ENCODE measurements at places on chromosomes 3 and 15.

DNA sequence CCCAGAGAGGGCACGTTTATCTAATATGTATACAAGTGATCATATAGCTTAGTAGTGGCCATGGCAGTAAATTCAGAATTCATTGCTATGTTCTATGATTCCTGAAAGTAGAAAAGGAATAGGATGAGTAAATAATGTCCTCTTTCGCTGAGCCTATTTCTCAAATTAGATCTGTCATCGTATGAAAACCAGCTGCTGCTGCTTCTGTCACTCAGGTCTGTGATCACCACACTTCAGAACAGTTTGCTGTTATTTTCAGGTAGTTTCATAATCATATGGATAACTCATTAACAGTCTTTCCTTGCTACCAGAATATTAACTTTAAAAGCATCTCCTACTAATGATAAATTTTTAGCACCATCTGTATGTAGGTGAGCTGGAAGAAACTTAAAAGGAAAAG, 289.1 kb upstream of the AZI2 start:
- DNase-seq = no peak

- no peak for DNase-seq
Observed at GRCh38 chr3:129312671-129313414, 34.2 kb downstream of the HMCES start.

- no peak for DNase-seq
Observed at GRCh38 chr3:31027191-31027761, 132.8 kb upstream of the GADL1 start.

GRCh38 chr3:161600173-161600572, 103.6 kb downstream of the OTOL1 start:
- no peak for DNase-seq

- DNase-seq = no peak
Observed at GRCh38 chr15:50675535-50676144, 11.0 kb downstream of the TRPM7 start.

- DNase-seq = no peak
Observed at GRCh38 chr3:49644684-49645083, 29.5 kb upstream of the APEH start.

DNA sequence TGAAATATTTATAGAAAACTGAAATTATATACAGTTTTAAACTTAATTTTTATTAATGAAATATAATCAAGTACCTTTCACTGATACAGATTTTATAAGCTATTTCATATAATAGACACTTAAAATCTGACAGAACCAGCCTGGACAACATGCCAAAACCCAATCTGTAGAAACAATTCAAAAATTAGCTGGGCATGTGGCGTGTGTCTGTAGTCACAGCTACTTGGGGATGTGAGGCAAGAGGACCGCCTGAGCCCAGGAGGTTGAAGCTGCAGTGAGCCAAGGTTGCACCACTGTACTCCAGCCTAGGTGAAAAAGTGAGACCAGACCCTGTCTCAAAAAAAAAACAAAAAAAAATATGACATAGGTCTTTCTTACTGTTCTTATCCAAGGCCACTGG, 238.3 kb upstream of the MANF start:
- no peak for DNase-seq

- DNase-seq = no peak
Observed at GRCh38 chr15:65945616-65946015, 76.3 kb downstream of the RAB11A start.

- no peak for DNase-seq
Observed at GRCh38 chr3:53545996-53546359, 51.6 kb downstream of the CACNA1D start.

DNA sequence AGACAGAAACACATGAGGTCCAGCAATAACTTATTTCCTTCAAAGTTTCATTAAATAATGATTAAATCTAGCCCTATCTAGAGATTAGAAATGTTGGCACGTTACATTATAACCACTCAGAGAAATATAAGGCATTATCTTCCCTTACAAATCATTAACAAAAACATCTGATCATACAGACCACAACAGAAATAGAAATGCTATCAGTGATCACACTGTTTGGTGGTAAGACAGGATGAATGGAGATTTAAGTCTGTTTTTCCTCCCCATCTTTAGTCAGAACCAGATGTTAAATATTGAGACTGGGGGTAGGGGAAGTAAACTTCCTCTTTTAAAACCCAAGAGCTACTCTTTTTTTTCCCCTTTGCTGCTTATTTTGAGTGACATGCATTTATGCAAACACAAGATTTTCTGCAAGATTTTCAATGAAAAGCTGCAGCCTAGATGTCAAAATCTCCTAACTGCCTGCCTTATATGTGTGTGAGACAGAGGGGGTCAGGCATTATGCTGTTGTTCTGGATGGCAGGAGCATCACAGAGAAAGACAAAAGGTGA, 70.4 kb downstream of the CBLB start:
- DNase-seq = no peak

DNA sequence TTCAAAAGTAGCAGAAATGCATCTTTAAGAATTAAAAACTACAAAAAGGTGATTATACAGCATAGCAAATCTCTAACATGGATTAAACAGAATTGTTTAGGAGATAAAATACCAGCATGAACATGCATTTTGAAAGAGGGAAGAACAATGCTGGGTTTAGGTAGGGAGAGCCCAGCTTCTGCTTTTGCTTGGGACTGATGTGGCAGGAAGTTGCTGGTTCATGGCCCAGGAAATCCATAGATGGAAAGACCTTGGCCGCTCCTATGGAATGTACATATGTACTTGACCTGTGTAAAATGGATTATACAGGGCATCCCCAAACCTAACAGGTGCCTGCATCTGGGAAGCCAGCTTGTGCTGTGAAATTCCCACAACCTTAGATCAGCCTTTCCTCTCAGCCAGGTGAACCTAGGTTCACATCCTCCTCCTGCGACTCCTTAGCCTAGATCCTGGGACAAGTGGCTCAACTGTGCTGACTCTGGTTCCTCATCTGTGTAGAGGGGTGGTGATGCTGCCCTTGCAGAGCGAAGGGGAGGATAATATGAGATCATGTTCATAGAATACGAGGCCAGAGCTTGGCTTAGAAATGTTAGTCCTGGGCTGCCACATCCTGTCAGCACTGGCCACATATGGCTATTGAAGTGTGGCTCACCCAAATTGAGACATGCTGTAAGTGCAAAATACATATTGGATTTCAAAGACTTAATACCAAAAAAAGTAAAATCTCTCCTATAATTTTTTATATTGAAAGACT, 47.0 kb upstream of the PLXNA1 start:
- DNase-seq = no peak

DNA sequence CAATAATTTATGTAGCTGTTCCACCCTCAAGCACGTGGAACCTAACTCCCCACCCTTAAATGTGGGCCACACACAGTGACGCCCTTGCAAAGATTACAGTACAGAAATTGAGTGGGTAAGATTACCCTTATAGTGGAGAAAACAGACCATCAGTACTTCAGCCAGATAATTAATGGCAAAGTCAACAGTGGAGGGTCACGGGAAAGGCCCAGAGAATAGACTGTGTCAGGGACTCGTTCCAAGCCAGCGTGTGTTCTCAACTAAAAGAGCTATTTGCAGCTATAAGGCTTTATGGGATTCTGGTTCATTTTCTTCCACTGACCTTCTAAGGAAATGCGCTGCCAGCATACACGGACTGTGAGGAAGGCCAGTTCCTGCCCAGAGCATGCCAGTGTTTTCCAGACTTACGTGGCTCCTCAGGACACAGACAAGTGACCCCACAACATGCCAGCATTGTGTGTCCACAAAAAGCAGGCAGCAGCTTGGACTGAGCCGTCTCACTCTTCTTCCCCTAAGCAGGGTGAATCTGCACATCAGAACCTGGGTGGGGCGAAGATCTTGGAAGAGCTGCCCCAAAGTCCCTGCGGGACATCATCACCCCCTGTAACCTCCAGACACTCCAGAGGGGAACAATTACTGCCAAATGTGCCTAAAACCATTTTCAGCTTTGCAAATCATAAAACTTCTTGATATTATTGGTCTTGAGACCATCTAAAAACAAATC, 428.5 kb downstream of the OCA2 start:
- DNase-seq = no peak

GRCh38 chr3:166209701-166210100, 372.5 kb upstream of the BCHE start:
- DNase-seq = no peak

GRCh38 chr15:88012688-88013087, 243.9 kb downstream of the NTRK3 start:
- DNase-seq = no peak

- no peak for DNase-seq
Observed at GRCh38 chr3:188567478-188568195, 413.7 kb downstream of the LPP start.

- DNase-seq = no peak
Observed at GRCh38 chr3:177484926-177485325, 287.6 kb upstream of the TBL1XR1 start.

GRCh38 chr3:6542795-6543194, 318.1 kb upstream of the GRM7 start:
- DNase-seq = no peak

DNA sequence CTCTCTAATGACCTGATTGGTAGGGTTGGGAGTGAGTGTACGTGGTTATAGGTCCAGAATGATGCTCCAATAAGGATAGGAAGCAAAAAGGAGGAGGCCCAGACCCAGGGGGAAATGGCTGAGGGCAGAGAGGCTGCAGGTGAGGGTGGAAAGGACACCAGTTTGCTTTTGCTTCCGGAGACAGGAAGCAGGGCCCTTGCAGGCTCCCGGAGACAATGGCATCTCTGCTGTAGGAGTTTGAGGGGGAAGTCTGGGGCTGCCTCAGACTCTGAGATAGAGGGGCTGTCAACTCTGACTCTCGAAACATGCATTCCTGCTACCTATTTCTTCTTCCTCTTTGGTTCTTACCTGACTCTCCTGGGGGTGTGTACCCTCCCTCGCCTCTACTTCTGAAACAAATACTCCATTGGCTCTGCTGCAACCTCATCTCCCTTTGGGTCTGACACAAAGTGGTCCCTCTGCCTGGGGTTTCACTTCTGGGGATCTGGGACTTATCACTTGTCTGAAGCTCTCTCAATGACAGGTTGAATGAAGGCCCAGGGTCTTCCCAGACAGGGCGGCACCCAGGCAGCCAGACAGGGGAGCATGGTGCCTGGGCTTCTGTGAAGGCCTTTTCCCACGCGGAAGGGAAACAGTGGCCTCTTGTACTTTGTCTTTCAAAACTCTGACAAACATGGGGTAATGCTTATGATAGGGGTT, 61.5 kb downstream of the CHRD start:
- no peak for DNase-seq

- no peak for DNase-seq
Observed at GRCh38 chr15:31328428-31328968, 1.9 kb downstream of the KLF13 start.

- no peak for DNase-seq
Observed at GRCh38 chr3:24287755-24288450, 206.7 kb downstream of the THRB start.

DNA sequence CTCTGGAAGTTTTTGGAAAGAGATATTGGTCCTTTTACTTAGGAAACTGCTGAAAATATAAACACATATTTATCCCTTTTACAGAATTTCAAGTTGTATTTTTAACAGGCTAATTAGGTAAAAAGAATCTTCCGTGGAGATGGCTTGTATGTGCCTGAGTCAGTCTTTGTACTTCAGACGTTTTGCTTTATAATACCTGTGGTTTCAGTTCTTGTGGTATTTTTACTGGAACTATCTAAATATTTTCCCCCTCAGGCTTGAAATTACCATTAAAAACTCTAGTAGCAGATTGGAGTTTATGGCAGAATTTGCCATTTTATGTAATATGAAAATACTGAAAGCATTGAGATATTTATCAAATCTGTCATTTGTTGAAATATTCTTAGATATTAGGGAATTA, 151.6 kb upstream of the CGNL1 start:
- DNase-seq = no peak

DNA sequence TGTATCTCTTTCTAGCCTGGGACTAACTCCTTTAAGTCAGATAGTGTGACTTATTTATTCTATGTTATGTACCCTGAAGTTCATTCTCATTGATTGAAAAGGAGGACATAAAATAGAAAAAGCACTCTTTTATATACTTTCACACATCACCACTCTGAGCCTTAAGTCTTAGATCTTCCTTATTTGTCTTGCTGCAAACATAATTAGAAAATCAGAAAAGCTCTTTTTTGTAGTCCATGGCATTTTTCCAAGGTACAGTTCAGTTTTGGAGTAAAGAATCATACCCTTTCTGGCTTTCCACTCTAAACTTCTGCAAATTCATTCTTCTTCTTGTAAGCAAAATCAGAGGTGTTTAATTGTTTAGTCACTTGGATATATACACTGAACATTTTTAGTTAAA, 75.5 kb downstream of the AKAP13 start:
- no peak for DNase-seq

DNA sequence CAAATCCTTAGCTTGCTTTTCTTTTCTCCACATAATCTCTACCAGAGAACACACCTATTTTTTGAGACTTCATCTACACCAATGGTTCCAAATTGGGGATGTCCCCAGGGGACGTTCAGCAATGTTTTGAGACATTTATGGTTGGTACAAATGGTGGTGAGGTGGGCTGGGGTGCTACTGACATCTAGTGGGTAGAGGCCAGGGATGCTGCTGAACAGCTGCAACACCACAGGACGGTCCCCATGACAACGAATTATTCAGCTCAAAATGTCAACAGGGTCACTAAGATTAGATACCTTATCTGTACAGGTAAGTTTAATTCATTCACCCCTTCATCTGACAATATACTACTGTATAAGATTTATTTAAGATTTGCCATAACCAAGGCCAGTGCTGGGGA, 14.4 kb downstream of the GK5 start:
- no peak for DNase-seq

DNA sequence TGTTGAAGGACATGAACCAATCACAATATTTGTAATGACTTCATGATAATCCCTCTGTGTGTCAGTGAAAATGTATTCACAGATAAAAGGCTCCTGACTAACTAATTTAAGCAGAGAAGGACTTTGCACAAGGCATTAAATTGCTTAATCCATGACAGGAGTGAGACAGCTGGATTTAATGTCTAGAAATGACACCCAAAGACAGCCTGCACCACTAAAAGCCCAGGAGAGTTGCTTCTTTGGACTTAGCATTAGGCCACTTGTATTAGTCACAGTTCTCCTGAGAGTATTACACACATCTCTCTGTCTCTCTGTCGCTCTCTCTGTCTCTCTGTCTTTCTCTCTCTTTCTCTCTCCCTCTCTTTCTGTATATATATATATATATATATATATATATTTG, 180.4 kb downstream of the GOLGA8K start:
- no peak for DNase-seq

DNA sequence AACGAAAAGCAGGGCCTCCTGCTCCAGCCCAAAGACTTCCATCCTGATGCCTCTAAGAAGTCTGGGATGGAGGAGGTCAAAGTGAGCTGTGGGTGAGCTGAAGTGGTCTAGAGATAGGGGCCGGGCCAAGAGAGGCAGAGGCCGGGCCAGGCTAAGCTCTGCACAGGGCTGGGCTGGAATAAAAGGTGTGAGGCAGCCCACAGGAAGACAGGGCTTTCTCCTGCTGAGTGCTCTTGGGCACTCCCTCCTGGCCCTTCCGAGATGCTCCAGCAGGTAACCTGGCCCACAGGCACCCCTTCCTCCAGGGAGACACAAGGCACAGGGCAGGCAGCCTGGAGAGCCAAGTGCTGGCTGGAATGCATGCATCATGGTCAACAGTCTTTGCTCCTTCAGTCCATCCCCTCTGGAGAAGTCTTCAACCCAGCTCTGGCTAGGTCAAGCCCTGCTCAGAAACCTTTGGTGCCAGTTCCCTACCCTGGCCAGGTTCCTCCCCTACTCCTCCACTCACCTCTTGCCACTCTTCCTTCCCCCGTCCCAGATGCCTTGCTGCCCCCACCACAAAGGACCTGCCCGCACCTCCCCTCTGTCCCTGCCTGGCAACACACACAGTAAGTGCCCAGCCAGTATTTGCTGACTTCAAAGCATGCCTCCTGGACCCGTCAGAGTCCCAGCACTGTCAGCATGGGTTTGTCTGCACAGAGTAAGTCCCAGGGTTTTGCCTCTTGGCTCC, 93.6 kb downstream of the SEC22A start:
- no peak for DNase-seq

All from cortex of kidney (tissue), 1 donor.